Fibroblast of skin of abdomen (primary cell): ENCODE measurements at places on chromosomes 5 and 9.

DNA sequence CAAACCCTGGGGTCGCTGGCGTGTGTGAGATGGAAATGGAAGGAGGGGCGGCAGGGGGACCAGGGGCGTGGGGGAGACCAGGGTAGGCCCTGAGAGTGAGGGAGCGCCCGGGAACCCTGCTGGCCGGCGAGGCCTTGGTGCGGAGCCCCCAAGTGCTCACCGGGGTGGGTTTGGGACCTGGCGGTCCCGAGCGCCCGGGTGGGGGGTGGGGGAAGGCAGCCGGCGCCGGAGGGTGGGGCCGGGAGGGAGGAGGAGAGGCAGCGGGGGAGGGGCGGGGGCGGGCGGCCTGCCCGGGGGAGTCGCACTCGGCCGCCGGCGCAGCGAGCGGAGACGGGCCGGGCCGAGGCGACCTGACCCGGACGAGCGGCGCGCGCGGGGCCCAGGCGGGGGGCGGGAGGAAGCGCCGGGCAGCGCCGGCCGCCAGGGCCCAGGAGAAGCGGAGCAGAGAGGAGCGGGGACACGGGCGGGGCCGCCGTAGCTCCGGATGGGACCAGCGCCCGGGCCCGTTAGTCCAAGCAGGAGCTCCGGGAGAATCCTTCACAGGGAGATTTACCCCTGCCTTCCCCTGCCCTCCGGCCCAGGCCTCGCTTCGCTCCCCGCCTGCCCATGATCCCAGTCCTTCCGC, at the start of gene NPR2:
NPR2 (plus strand) TSS at position 295 of the 625 bp plus-strand sequence. CDS start 818 bp downstream, outside the sequence.
- DNase-seq: peak; percentile 38

DNA sequence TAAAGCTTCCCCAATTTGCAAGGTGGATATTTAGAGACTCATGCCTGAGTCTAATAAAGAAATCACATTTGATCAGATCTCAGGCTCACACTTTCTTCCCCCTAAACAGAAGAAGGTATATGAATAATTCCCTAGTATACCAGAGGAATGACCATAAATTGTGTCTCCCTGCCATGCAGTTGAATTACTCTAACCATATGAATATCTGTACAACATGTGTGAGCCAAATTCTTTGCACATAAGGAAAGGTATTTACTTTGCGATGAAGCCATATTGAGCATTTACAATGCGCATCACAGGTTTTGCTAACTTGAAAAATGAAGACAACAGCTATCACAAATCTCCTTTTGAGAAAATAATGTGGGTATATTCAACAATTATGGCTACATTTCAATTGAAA, 479.4 kb downstream of the NR2F1-AS1 start:
- DNase-seq: peak; percentile 38

- DNase-seq: peak; percentile 6
Observed at GRCh38 chr5:13708432-13708831, 236.1 kb downstream of the DNAH5 start.

- no peak for DNase-seq
Observed at GRCh38 chr5:75668445-75668844, 48.8 kb downstream of the POC5 start.

DNA sequence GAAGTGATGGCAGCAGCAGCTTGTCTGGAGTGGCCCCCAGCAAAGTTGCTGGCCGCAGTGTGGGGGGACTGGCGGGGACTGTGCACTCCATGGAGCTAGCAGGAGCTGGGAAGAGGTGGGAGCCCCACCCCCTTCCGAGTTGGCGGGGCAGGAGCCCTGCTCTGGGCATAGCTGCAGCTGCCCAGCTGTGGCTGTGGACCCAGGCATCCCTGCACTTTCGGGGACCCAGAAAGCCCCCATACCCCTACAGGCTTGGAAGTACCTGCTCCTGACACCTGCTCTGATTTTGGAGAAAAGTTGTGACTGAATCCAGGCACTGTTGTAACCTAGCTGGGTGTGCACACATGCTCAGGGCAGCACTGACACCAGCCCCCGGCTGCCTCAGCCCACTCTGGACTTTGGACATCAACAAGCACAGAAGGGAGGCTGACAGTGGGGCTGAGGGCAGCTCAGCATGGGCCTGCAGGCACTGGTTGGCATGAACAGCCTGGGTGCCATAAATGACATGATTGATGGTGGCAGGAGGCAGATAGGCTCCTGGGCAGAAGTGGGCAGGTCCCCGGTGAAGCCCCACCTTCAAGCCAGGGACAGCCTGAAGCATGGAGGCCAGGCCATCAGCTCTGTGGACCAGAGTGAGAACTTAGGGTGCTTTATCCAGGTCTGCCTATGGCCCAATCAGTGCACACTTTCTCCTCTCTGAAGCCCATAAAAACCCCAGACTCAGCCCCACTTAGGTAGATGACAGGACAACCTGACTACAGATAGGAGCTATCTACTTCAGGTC, 12.6 kb downstream of the LMBRD2 start:
- DNase-seq: no peak

GRCh38 chr9:84823421-84824271, 154.1 kb downstream of the NTRK2 start:
- no peak for DNase-seq

GRCh38 chr9:112647596-112647995, 70.3 kb downstream of the INIP start:
- DNase-seq: no peak

DNA sequence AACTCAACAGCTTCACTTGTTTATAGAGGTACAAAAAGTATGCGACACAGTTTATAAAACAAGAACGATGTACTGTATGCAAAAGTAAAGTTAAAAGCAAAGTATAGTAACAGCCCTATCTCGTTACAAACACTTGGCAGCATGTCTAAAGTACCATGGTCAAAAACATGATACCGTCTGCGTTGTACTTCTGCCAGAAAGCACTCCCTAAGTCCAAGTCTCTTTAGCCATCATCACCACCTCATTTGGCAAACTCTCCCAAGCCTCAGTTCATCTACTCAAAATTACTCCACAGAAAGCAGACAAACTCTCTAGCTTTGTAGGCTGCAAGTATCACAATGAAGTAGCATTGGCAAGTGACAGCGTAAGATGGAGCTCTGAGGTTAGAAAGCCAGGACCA, 73.4 kb downstream of the NFIB start:
- DNase-seq: no peak

DNA sequence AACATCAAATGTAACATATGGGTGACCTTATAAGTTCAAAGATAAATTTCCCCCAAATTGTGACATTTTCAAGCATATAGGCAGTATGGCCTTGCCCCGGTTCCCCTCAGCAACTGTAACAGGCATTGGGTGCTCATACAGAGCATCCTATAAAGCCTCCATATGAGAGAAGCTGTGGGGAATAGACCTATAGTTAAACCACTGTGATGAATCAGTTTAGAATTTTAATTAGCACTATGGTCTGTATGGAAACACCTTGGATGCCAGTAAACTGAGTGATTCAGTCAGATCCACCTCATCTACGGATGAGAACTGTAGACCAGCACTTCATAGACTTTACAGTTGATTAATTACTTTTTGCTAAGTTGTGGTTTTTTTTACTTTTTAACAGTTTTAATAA, 79.4 kb downstream of the ERCC6L2 start:
- no peak for DNase-seq

- no peak for DNase-seq
Observed at GRCh38 chr5:97623441-97623840, 440.4 kb upstream of the RIOK2 start.

- peak; percentile 25 for DNase-seq
Observed at GRCh38 chr9:71741926-71742648, 26.2 kb downstream of the CEMIP2 start.

- no peak for DNase-seq
Observed at GRCh38 chr5:53785924-53786323, 225.5 kb downstream of the NDUFS4 start.

- peak; percentile 23 for DNase-seq
Observed at GRCh38 chr5:110045158-110045557, 355.4 kb downstream of the MAN2A1 start.

DNA sequence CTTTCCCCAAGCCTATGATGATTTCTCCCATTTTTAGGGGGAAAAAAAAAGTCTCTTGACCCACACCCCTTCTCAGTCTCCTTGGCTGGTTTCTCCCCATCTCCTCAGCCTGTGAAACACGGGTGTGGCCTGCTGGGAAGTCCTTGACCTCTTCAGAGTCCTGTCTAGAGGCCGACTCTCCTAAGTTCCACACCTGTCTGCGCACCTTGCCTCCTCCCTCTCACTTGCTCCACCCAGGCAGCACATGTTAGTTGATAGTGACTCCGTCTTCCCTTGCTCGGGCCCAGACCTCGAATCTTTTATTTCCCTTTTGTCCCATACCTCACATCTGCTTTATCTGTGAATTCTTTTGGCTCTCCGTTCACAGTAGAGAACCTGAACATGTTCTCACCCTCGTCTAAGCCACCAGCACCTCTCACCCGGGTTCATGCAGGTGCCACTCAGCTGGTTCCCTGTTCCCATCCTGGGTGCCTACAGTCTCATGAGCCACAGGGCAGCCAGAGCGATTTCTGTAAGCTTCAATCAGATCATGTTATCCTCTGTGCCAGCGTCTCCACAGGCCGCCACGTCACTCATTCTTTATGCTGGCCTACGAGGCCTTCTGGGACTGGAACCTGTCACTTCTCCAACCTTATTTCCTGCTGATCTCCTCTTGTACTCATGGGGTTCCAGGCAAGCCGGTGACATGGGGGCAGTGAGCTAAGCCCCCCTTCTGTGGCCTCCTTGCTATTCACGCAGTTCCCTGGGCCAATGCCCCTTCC, 51.7 kb upstream of the LRRTM2 start:
- no peak for DNase-seq

DNA sequence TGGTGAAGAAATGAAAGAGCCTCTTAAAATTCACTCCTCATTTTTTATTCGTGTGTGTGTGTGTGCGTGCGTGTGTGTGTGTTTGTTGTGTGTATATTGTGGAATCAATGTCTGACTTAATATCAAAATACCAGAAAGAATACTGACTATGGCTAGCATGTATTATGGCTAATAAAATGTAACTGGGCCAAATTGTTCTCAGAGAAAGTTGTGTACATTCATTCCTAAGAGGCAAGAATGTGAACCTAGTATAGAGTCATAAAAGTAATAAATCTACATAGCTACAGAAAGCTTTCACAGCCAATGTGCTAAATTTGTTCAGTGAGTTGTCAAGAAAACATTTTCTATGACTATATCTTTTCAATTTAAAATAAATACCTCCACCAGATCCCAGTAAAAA, 211.5 kb downstream of the EBF1 start:
- DNase-seq: peak; percentile 63

DNA sequence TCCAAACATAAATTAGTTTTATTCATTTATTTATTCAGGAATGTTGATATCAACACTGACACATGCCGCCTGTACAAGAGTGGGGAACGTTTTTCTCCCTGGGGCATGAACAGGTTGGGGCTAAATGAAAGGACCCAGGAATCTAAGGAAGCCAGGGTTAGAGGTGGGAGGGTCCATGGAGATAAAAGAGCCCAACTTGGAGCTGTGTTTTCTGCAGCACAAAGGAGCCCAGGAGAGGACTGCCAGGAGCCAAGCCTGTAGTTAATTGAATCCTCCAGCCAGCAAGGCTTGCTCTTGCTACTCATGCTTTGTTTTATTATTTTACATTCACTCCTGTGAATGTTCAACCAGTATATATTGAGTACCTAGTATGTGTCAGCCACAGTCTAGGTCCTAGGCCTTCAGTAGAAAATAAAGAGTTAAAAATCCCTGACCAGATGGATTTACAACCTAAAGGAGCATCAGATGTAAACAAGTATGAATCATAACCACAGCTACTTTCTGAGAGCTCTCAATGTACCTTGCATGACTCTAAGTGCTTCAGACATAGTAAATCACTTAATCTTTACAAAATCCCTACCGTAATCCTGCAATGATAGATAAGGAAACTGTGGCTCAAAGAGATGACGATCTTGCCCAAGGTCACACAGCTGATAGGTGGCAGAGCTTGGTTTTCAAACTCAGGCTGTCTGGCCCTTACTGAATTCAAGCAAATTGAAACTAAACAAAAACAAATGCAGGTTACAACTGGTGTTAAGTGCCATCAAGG, 69.8 kb downstream of the ASTN2 start:
- DNase-seq: no peak

GRCh38 chr5:158485047-158485446, 614.7 kb downstream of the EBF1 start:
- DNase-seq: no peak

DNA sequence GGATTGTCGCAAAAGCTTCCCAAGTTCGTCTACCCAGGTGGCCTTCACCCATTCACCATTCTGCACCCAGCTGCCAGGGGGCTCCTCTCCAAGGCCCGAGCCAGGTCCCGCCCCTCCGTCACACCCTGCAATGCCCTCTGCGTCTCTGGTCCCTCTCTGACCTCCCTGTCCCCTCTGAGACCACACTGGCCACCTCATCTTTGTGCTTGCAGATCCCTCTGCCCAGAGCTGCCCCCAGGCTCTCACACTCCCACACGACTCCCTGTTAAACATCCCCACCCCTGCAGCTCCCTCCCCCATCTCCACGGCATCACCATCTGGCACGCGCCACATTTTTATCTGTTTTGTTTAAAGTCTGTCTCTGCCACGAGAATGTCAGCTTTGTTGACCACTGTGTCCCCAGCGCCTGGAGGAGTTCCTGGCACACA, 243.6 kb downstream of the PBX3 start:
- DNase-seq: no peak

DNA sequence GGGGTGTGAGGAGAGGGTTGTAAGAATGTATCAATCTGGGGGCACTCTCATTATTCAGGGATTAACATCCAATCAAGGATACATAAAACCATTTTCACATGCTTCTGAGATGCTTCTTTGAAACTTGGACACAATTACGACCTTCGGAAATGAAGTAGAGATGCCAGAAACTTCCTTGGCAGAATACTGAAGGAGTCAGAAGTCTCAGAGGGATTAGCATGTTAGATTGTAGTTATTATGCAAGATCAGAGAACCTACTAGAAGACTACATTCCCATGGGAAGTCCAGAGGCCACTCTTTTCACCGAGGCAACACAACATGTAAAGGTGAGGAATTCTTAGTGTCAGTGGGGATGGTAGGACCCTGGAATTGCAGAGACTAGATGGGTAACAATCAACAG, 5.1 kb upstream of the SLC22A4 start:
- DNase-seq: no peak

DNA sequence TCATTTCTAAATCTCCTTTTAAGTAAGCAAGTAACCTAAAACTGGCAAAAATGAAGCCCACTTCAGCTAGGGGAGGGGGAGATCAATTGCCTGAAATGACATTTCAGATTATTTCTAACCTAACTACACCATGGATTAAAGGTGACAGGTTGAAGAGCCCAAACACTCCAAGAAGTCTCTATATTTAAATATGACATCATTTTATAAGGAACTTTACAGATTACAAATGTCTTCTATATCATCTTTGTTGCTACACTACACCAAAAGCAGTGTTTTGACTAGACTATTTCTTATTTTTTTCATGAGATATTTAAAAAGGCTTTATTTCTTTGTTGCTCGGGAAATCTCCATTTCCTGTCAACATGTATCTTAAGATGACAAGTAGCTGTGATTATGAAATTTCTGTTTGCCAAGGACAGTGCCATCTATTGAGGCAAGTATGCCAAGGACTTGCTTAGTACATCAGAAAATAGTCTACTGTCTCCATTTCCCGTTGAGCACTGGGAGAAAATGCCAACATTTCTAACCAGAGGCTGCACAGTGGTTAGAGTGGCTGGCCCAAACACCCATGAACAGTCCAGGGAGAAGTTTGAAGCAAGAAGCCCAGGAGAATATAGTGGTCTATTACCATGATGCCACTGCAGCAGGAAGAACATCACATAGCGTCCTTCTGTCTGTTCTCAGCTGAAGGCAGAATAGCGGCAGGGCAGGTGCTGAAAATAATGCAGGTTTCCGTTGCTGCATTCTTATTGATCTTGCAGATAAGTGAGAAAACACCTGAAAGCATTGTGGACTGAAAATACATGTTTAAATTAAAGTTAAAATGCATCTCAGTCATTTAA, 93.4 kb upstream of the ITGA2 start:
- DNase-seq: no peak

GRCh38 chr9:74645007-74645639, 148.0 kb downstream of the RORB start:
- no peak for DNase-seq
